ENCODE measurements at places on chromosomes 6 and 20.
A peak's percentile ranks its signal among the peaks of the same experiment; 100 is the strongest.

- no peak for DNase-seq
Observed at GRCh38 chr20:38229376-38230252, 30.9 kb downstream of the KIAA1755 start.

DNA sequence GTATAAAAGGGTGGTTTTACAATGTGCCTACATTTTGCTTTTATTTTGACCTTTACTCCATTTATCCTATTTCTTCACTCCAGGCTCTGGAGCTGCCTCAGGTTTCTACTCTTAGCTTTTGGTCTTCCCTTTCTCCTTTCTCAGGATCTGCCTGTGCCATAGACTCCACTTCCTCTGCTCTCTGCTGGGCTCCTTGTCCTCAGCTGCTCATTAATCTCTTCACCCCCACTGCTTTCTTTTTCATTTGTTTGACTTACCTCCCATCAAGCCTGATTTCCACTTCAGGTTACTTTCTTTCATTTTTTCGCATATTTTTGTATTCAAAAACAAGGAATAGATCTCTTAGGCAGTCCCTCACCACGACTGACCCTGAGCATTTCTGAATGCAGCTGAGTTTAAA lies 106.8 kb downstream of the COL19A1 start:
- no peak for DNase-seq

DNA sequence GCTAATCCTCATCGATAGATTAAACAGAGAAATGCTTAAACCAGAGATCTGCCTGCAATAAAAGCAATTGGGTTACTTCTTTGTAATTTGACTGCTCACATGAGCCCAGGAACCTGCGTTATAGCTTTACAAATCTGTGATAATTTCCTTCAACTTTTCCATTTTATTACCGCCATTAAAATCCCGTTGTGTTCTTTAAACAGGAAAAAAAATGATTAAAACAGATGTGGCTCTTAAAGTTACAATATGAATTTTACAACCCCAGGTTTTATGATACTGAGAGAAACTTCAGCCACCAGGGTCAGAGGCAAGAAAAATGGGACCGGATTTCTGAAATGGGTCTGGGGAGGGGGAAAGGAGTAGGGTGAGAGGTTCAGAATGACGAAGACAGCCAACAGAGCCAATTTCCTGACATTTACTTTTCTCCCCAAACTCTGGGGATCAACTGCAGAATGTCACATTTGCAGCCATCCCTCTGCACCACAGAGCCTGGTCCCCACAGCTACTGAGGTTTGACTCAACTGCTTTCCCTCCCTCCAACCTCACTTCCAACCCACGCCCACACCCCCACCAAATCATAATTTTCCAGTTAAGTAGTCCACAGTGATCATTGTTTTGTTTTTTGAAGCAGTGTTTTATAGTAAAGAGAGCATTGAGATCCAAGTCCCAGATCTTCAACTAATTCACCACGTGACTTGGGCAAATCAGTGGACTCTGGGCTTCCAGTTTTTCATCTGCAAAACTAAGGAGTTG lies 77.6 kb upstream of the EYA2 start:
- DNase-seq = no peak

DNA sequence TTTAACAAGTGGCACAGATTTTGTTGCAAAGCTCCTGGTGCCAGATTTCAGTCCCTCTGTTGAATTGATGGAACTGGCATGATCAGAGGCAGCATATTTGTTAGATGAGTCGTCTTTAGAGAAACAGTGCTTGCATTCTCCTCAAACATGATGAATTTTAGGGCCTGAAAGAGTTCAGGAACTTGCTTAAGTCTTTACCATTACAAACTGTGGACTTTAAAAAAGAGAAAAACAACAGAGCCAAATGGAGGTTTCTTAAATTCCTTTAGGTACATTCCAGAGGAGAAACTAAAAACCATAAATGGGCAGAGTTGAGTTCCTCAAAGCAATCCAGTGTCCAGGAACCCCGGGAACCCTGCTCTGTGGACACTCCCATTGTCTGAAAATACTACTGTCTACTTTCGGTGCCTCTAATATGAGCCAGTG lies 2.5 kb downstream of the GTF2H5 start:
- no peak for DNase-seq

DNA sequence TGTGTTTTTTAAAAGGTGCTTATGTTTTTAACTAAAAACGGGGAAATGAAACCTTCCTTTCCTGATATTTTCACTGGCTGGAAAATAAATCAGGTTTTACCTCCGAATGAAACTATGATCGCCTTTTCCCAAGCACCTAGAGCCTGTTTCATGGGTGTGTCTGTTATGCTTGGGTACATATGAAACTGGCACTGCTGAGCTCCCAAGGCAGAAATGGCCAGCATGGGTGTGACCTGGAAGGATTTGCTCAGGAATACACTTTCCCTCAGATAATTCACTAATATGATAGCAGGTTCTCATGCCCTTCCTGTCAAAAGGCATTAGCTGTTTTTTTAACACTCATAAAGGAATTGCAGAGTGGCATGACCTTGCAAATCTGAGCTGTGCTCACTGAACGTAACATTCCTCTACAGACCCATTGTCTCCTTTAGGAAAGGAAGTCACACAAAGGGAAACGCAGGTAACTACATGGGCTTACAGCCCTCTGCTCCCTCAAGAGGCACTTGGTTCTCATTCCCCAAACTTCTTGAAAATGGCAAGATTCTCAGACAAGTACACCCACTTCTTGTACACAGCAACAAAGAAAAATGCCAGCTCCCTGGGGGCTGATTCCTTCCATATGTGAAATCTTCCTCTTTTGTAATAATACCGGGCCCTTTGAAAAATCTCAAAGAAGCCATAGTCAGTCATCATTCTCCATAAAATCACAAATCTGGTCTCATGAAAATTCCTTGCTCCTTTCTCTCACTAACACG lies 72.7 kb downstream of the METTL24 start:
- DNase-seq = no peak

DNA sequence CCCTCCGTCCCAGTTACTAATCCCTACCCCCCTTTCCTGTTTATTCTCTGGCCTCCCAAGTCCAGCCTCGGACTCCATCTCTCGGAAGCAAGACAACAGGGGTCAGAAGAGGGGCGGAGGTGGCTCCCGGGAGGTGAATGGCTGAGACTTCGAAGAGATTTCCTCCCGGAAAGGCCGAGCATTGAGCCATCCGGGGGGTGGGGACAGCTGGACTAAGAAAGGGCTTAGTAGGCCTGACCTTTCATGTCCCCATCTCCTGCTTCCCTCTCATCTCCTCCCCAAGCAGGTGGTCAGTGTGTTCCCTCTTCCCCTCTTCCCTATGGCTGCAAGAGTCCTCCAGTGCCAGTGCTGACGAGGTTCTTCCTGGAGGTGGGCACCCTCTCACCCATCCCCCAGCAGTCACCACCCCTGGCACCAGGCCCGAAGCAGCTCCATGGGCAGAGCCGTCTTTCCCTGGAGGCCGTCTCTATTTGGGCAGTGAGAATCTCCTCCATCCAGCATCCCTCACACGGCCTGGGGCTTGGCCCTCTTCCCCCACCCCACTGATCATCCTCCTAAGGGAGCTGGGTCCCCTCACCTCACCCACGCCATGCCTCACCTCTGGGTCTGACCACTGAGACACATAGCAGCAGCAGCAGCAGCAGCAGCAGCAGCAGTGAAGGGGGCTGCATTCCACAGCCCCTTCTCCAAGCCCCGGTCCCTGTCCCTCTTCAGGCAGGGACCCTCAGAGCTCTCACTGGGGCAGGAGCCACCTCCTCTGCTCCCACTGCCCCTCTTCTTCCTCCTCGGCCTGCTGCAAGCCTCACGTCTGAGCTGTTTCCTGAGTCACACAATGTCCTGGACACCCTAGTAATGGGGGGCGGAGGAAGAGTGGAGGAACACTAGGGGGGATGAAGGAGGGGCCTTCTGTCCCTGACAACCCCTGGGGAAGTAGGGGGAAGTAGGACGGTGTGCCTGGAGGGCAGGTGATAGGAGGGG lies at the start of gene NOTCH4:
Gene NOTCH4, minus strand, starts transcription at position 810 of the 978 bp plus-strand sequence. Its CDS starts 139 bp downstream, at position 671.
- DNase-seq = no peak

- no peak for DNase-seq
Observed at GRCh38 chr6:128672023-128672422, 151.6 kb upstream of the PTPRK start.

DNA sequence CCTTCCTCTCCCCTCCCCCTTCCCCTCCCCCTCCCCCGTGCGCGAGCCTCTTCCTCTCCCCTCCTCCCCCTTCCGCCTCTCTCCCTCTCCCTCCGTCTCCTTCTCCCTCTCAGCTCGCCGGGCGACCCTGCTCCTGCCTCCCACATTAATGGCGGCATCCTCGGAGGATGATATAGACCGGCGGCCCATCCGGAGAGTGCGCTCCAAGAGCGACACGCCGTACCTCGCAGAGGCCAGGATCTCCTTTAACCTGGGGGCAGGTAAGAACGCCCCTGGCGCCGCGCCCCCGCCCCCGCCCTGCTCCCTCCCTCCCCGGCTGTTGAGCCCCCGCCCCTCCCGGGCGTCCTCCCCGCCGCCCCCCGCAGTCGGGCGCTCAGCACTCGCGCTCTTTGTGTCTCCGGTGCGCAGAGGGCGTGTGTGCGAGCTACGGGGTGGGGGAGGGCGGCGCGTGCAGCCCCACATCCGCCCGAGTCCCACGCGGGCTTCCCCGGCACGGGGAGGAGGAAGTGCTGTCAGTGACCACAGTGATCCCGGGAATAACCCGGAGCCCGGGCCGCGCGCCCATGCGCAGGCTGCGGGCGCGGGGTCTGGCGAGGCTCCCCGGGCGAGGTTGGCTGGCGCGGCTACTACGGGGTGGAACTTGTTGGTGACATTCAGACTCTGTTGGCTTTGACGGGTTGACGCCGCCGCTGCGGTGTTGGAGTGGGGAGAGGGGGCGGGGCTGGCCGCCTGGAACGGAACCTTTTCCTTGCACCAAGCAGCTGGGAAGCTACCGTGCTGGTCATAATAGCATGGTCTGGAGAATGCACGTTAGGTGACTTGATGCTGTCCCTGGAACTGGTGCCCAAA lies 33.2 kb downstream of the PHACTR1 start:
- peak; percentile 87 for DNase-seq

GRCh38 chr20:2865630-2866029 lies 7.7 kb upstream of the PTPRA start:
- DNase-seq = no peak

DNA sequence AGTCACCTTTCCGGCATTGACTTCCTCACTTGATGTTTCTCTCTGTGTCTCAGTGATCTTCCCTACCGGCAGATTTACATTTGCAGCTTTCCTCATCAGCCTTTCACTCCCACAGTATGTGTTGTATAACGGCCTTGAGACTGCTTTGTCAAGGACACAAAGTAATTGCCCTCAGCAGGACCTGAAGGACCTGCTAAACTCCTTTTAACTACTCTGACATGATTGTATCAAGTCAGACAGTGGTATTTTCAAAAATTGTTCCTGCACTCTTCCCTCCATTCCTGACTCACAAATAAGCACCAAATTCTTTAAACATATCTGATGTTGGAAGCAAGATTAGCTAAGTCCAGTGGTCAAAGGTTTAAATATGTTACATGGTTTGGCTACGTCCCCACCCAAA lies 62.4 kb downstream of the PDE10A start:
- no peak for DNase-seq

- no peak for DNase-seq
Observed at GRCh38 chr6:139010674-139011073, 17.9 kb upstream of the ABRACL start.

DNA sequence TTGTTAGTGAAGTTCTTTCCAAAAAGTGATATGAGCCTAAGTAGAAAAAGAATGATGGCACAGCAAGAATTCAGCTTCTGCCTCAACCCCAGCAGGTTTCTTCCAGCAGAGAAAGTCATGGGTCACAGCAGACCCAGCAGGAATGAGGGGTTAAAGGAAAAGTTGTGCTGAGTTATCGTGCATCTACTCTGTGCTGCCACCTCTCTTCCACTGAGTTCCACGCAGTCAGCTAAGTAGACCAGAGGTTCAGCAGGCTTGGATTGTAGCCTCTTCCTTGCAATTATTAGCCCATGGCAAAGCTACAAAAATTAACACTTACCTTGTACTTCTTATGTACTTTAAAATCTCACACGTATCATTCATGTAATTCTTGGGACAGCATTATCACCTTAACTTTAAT lies 510.8 kb downstream of the PTPRT start:
- DNase-seq = no peak

- no peak for DNase-seq
Observed at GRCh38 chr20:64050261-64051032, 1.0 kb upstream of the SOX18 start.

DNA sequence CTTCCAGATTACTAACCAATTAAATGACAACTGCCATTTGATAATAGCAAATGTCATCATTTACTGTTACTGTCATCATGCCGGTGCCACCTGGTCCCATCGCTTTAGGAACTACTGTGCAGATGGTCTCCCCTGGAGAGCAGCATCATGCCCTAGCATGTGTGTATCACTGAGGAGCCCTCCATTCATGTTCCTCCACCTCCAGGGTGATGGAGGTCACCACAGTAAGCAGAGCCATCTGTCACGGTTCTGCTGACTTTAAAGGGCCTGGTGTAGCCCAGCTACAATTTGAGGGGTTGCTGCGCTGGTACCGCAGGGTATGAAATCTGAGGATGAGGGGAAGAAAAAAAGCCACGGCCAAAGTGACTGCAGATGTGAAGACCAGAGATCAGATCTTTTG lies 118.8 kb upstream of the KCNK16 start:
- no peak for DNase-seq

- no peak for DNase-seq
Observed at GRCh38 chr20:32559753-32560380, 25.3 kb downstream of the NOL4L start.

- DNase-seq = no peak
Observed at GRCh38 chr6:24667378-24667803, 514 bp downstream of the ACOT13 start.

GRCh38 chr6:7723041-7723447 lies 2.9 kb upstream of the BMP6 start:
- DNase-seq = peak; percentile 48

DNA sequence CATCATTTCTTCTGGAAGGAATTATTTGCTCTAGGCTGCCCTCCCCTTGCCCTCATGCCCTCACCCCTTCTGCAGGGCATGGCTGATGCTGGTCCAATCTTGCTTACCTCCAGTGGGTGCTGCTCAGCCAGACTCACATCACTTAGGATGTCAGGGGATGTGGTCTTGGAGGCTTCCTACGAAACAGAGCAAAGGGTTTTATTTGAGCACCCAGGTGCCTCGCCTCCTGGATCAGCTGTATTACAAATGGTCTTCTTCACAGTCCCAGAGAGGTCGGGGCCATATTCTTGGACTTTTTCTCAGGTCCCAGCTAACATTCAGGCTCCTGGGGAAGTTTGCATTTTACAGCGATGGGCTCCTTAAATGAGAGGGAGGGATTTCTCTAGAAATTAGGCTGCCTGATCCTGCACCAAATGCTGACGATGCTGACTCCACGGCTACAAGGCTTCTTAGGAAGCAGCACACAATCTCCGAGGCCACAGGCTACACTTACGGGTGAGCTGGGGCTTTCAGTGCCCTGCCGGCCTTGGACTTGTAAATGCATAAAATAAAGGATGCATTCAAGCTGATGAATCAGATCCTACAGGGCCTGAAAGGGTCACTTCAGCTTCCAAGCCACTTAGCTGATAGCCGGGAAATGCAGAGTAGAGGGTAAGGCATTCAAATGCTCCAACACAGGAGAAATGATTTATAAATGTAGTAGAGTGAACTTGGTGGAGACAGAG lies 159.8 kb upstream of the ECI2 start:
- DNase-seq = no peak

Data from NCI-H1105 (cell line).